ENCODE measurements at places on chromosomes 13 and 19.
A peak's percentile ranks its signal among the peaks of the same experiment; 100 is the strongest.

DNA sequence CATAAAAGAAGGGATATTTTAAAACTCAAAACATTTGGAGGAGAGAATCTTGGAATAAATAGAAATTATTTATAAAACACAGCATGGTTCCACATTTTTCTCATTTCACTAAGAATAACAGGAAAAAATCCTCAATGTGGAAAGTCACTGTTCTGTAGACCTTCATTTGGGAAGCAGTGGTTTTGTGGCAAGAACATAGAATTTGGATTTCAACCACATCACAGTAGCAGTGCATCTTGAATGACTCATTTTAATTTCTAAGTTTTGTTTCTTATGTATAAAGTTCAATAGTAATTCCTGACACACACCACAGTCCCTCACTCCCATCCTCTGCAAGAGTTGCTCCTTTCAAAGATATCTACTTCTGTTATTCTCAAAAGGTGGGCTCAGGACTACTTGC, 264.0 kb downstream of the ENOX1 start:
- DNase-seq, result no peak

GRCh38 chr19:7783991-7784423, 21.0 kb downstream of the CLEC4M start:
- DNase-seq, result peak; percentile 34

DNA sequence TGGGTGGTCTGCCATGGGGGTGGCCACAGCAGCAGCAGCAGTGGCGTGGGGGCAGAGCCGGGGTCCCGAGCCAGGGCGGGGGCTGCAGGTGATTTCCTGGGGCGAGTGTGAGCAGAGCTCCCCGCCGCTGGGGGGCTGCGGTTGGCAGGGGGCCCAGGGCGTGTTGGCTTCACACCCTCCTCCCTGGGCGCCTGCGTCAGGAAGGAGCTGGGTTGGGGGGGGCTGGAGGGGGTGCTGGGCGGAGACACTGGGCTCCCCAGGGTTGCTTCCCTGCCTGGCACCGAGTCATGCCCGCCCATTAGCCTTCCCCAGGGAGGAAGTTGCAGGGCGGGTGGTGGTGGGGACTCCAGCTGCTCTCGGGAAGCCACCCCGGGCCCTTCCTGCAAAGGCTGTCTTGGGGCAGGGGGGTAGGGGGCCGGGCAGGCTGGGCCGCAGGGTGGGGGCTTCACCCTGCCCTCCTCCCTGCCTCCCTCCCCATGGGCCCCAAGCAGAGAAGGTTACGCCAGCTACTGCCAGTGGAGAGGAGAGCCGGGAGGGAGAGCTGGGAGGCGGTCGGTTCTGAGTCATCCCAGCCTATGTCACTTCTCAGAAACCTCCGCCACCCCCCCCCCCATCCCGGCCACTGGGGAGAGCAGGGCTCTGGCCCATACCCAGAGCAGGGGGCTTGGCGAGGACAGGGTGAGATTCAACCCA, 4.6 kb downstream of the MIDN start:
- DNase-seq, result peak; percentile 90

DNA sequence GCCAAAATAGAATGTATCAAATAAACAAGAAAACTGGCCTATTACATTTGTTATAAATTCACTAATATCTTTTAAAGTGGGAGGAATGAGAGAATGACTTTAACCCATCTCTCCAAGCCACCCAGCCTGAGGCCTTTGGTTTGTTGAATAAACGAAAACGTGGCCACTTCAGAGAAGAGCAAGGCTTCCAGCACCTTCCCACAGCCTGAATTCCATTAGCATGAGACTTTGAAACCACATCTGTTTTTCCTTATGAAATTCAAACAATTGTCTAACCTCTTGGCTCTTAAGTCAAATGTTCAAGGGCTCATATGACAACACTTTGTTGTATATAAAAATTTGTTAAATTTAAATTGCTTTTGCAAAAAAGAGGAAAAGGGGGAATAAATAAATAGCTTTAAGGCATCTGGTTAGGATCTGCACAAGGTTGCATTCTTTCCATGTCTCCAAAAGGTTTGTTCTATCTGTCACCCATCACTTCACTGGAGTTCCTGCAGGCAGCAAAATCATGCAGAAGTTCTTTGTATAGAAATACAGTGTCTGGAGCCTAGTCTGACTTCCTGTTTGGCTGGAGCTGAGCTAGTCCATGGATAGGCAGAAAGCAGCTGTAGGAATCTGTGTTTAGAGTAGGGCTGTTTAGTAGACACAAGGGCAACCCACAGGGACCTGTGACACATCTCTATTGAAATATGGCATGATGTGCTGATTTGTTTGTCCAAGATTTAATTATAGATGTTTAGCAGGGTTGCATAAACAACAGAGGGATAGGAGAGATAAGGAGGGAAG, 502.3 kb downstream of the KCTD12 start:
- DNase-seq, result no peak

GRCh38 chr13:52899206-52899605, 50.8 kb upstream of the PCDH8 start:
- no peak for DNase-seq

- DNase-seq, result no peak
Observed at GRCh38 chr13:51935326-51936171, 73.8 kb downstream of the CCDC70 start.

DNA sequence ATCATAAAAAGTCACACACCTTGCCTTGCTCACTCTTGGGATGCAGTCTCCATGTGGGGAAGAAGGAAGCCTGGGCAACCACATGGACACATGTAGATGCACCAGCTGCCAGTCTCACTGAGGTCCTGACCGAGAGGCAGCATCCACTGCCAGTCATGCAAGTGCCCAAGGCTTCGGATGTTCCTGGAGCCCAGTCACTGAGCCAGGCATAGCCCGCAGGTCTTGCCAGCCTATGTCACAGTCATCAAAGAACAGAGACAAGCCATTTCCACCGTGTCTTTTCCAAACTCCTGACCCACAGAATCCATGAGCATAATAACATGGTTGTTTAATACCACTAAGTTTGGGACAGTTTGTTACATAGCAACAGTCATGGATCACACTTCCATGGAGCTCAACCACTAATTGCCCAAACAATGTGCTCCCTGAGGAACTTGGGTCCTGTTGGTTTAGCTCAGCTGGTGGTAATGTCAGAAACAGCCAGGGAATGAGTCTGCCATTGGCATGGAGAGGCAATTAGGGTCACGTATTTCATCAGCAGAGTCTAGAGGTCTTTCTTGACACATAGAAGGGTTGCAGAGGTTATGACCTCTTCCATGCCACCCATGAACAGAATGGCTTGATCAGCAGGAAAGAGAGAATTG, 21.5 kb downstream of the STARD13 start:
- DNase-seq, result no peak

DNA sequence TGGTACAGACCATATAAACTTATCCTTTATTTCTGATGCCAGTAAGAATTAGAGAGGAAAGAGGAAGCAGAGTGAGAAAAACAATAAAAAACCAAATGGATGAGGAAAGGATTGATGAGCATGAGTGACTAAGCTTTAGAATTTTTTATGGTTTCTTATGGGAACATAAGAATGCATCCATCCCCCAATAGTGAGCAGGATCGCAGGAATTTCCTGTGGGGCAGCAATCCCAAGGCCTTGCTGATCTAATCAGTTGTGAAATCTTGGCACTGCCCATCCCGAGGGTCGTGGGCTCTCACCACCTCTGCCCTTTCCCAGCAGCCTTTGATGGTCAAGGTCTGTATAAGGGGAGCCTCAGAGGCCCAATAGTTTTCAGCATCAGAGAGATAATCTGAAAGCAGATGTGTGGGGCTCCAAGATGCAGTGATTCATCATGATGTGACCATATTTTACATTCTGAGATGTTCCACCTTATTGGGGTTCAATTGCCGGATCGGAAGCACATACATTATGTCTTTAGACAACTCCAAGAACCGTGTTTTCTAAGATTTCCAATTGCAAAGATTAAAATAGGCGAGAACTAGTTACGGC, 222.1 kb downstream of the DNAJC15 start:
- DNase-seq, result no peak

GRCh38 chr19:582497-583197, 7.0 kb upstream of the HCN2 start:
- no peak for DNase-seq

DNA sequence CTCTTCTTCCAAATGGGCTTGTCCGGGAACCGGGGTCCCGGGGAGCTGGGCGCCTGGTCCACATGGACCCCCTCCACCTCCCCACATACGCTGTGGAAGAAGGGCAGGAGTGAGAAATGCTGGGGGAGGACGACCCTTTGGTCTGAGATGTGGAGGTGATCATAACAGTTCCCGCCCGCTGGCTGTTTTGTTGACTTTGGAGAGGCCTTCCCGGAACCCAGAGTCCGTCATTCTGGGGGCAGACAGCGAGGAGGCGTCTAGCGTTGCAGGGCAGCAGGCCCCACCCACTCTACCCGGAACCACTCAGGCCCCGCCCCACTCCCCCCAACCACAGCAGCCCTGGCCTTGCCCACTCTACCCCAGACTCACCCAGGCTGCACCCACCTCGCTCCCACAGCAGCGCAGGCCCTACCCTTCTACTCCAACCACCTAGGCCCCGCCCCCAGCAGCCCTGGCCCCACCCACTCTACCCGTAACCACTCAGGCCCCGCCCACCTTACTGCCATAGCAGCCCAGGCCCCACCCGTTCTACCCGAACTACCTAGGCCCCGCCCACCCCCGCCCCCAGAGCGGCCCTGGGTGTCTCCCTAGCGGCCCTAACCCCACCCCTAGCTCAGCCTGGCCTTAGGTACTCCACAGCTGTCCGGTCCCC, 7.1 kb downstream of the GPR108 start:
- peak; percentile 45 for DNase-seq

GRCh38 chr19:29021232-29021916, 191.6 kb downstream of the UQCRFS1 start:
- no peak for DNase-seq

DNA sequence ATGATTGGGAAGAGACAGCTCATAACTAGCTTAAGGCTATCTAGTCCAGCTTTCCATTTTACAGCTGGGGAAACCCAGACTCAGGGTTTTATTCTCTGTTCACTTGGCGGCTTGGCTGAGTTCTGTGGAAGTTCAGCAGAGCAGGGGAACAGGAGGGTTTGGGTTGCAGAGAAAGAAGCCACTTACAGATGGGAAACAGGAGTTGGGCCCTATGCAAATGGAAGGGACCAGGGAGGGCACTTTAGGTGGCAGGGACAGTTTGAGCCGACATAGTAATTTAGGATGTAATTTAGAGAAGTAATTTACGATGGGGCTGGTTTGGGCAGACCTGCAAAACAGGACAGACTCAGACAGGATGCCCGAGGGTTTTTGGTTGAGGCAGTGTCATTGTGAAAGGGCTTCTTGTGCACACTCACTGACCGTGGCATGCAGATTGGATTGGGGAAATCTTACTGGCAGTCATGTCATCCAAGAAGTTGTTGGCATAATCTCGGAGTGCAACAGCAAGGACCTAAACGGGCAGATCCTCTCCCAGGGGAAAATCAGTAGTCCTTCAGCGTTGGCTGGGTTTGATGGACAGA, 47.3 kb upstream of the GPR183 start:
- DNase-seq, result no peak

DNA sequence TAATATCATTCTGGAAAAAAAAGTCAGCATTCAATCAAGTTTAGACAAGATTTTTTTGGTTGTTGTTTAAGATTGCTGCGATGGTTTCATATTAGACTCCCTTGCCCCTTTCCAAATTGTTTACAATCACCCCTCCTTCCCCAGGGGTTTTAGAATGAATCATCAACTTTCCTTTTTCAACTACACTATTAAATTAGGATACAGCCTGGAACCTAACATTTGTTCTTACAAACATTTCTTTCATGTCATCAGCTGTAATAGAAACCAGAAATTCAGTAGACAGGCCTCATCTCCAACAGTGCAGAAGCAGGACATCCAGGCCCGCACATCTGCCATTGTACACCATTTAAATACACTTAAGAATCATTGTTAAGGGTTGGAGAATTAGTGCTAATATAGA, 44.4 kb upstream of the WDFY2 start:
- DNase-seq, result no peak

GRCh38 chr19:42111811-42112210, 20.4 kb downstream of the POU2F2 start:
- no peak for DNase-seq

- no peak for DNase-seq
Observed at GRCh38 chr13:40238761-40239160, 427.7 kb downstream of the FOXO1 start.

- DNase-seq, result no peak
Observed at GRCh38 chr19:7993560-7993959, 11.9 kb downstream of the ELAVL1 start.

DNA sequence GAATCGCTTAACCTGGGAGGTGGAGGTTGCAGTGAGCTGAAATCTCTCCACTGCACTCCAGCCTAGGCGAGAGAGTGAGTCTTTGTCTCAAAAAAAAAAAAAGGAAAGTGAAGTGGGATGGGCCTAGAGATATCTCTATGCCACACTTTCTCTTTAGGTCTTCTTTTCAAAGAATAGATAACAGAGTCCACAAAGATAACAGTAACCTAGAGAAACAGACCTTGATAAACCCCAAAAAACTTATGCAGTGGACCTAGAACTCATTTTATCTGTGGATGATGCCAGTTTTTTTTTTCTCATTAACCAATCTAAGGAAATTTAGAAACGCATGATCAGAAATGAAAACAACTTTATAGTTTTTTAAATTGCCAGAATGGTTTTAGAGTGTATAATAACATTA, 227.4 kb downstream of the LHFPL6 start:
- no peak for DNase-seq

DNA sequence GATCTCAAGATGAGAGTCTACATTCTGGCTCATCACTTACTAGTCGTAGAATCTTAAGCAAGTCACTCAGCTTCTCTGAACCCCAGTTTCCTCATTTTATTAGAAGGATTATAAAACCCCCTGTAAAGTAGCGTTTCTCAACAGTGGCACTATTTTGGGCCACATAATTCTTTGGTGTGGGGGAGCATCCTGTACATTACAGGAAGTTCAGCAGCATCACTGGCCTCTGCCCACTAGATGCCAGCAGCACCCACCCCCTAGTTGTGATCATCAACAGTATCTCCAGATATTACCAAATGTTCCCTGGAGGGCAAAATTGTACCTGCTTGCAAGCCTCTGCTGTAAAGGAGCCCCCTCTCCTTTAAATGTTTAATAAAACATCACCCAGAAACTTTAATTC, 22.6 kb downstream of the STARD13 start:
- no peak for DNase-seq

GRCh38 chr19:11152318-11153062, 3.1 kb downstream of the SPC24 start:
- DNase-seq, result no peak

DNA sequence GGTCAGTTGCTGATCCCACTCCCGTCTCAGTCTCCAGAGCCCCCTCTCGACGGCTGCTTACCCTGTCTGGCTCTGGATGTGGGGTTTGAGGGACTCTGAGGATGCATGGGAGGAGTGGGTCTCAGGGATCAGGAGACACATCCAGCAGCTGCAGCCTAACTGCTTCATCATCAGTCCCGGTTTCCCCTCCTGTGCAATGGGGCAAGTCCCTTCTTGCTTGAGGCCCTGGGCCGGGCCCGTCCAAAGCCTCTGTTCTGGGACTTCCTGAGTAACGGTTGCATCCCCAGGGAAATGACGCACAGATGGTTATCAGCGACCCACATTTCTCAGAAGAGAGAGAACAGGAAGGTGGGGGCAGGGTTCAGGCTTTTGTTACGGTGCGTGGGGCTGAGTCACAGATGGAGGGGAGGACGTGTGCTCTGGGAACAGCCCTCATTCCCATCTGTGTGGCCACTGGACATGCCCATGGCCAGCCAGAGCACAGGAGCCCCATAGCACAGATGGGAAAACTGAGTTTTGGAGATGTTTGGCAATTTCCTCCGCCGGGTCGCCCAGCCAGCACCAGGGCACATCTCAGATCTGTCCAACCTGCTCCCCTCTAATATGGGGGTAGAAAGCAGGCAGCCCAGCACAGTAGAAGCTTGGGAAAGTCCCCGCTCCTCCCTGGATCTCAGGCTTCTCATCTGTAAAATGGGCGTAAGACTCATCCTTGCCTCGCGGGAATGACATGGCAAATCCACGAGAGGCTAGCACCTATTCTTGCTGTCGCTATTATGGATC, 19.3 kb downstream of the GNA15 start:
- peak; percentile 89 for DNase-seq
